Stimulated activated CD4-positive, alpha-beta T cell treated with anti-CD3 and anti-CD28 coated beads, Interleukin-15, amount 100 ng/mL, for 48 hours (primary cell): ENCODE measurements at places on chromosomes 3 and 15.

DNA sequence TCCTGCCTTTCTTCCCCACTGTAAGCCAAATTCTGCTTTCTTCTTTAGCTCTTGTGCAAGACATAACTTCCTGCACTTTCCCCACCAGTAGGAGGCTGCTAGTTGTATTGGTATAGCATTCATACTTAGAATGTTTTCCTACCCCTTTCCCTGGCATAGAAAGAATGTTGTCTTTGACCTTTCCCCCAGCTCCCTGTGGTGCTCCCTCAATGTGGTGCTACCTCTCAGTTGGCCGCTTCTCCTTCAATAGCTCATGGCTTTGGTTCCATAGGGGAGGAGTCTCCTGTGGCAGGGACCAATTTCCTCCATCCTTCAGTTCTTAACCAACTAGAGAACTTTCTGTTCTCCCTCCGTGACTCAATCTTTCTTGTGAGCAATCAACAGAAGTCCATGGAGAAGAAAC is 67.5 kb upstream of the AKAP13 start:
- DNase-seq = no peak

DNA sequence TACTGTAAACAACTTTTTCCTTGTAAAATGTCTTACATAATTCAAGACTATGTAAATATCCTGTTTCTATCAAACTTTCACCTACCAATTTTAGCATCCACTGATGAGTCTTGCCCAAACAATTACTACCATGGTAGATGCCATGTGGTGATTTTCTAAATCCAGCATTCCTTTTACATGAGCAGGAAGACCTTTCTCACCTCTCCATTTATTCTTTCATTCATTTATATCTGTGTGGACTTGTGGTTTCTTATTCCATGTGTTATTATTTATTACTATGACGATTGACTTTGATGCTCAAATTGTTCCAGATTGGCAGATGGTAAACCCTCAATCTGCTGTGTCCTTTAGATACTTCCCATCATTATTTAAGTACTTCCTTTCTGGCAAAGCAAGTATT is 62.4 kb downstream of the IFT57 start:
- no peak for DNase-seq

- no peak for DNase-seq
These were observed 146.0 kb downstream of the MYO9A start for GRCh38 chr15:71971905-71972304.

GRCh38 chr15:69893863-69894262 is 203.9 kb downstream of the TLE3 start:
- no peak for DNase-seq

- DNase-seq = no peak
These were observed 76.0 kb downstream of the SLC12A8 start for GRCh38 chr3:125136515-125136914.

GRCh38 chr15:77228828-77229227 is 157.9 kb upstream of the TSPAN3 start:
- DNase-seq = no peak
